NCI-H1694 (cell line): ENCODE measurements at places on chromosomes 16 and 17.
A peak's percentile ranks its signal among the peaks of the same experiment; 100 is the strongest.

DNA sequence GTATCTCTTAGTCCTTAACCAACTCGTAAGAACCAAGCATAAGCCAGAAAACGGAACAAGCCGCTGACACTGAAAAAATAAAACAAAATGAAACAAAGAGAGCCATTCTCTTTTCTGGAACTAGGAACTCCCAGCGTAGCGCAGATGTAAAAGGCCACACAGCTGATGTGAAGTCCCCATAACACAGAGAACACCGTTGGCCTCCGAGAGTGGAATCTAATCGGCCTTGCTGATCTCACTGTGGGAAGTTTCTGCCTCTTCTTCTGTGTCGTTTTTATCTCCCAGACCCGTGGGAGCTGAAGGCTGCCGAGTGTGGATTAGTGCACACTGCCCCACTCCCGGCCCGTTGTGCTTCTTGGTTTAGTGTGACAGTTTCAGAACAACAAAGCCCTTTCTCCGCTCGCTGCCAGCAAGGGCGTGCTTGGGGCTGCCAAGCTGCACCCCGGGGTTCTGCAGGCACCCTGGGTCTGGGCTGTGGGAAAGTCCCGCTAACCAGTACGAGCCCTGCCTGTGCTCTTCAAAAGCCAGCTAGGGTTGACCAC, 21.7 kb downstream of the TTYH2 start:
- no peak for DNase-seq

- DNase-seq = no peak
Measured at GRCh38 chr17:34673516-34673915, 94.1 kb downstream of the TMEM132E start.

DNA sequence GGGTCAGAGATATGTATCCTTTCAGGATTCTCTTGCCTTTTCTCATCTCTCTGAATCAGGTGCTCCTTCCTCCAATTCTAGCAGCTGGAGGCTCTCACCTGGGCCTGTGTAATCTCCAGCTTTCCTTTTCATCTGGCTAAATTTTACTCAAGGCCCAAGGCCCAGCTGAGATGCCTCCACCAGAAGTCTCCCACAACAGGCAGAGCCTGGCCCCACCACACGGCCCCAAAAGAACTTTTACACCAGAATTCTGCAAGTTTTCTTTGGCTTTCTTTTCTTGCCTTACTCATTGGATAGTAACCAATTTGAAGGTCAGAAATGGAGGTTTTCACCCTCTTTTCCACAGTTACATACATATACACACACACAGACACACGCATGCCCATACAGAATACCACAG, 14.6 kb downstream of the RND2 start:
- DNase-seq = no peak

GRCh38 chr16:19127674-19128131, 13.9 kb downstream of the ITPRIPL2 start:
- no peak for DNase-seq

DNA sequence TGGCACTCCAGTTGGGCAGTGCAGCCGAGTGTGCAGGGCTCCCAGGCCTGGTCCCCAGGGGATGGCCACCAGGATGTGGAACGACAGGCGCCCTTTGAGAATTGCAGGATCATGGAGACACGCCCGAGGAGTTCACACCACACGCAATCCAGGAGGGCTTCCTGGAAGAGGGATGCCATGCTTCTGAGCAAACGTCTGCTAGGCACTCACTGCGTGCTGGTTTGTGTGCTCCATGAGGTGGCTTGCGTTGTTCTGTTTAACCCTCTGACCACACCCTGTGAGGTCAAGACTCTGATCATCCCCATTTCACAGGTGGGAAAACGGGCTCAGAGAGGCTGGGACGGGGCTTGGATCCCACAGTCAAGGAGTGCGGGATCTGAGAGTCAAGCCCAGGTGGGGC, 32.6 kb upstream of the ZFPM1 start:
- DNase-seq = no peak

DNA sequence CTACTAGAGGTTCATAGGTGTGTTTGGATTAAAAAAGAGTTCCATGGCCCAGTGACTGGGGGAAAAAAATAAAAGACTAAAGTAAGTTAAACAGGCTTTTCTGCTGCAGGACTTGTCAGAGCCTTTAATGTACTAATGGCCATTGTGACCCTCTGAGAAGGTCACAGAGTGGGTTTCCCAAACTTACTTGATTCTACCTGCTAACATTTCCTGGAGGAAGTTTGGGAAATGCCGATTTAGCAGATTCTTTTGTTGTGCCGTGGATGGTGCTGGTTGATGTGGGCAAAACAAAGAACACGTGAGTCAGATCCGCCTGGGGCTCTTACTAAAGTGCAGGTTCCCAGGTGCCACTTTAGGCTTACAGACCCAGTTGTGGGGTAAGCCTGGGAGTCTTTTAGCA, 13.6 kb upstream of the STH start:
- no peak for DNase-seq

GRCh38 chr16:78505544-78506366, 406.3 kb downstream of the WWOX start:
- no peak for DNase-seq

- DNase-seq = no peak
Measured at GRCh38 chr17:45700171-45701090, 83.7 kb upstream of the CRHR1 start.

DNA sequence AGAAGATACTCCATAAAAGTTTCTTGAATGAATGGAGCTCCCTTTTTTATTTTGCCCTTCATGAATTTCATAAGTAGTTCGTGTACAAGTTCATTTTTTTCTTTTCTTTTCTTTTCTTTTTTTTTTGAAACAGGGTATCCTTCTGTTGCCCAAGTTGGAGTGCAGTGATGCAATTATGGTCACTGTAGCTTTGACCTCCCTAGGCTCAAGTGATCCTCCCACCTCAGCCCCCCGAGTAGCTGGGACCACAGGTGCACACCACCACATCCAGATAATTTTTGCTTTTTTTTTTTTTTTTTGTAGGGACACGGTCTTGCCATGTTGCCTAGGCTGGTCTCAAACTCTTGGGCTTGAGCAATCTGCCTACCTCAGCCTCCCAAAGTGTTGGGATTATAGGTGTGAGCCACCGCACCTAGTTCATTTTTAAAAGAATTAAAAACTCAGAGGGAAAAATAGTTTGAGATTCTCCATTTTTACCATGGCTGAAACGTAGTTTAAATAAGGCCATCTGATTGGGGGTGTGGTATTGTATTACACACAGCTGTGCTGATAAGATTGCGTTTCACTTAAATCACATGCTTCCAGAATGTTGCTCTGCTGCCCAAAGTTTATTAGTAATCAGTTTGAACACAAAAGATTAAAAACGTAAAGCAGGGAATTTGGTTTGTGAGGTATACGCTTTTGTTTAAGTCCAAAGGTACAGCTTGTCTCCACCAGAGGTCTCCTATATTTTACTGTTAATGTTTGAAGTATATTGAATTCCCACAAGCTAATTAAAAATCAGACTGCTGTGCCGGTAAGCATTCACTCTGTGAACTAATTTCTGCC, 154.1 kb downstream of the SOCS1 start:
- DNase-seq = peak; percentile 16
